Left forelimb (tissue), 1 donor: ENCODE measurements at places on chromosomes 6 and 20.

DNA sequence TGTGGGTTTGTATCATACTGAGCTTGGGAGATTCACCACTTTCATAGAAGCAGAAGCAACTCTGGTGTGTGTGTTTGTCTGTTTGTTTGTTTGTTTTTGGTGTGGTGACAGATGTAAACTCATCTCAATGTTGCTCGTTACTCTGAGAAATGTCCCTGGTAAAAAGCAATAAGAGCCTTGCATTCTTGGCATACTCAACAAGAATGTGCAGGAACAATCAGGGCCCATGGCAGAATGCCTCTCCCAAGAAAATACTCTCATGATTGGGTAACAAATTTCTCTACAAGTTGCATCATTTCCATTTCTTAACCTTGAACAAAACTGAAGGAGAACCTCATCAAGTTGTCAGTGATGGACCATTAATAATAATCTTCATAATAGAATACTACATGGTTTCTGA lies 43.0 kb upstream of the PKHD1 start:
- no peak for DNase-seq

DNA sequence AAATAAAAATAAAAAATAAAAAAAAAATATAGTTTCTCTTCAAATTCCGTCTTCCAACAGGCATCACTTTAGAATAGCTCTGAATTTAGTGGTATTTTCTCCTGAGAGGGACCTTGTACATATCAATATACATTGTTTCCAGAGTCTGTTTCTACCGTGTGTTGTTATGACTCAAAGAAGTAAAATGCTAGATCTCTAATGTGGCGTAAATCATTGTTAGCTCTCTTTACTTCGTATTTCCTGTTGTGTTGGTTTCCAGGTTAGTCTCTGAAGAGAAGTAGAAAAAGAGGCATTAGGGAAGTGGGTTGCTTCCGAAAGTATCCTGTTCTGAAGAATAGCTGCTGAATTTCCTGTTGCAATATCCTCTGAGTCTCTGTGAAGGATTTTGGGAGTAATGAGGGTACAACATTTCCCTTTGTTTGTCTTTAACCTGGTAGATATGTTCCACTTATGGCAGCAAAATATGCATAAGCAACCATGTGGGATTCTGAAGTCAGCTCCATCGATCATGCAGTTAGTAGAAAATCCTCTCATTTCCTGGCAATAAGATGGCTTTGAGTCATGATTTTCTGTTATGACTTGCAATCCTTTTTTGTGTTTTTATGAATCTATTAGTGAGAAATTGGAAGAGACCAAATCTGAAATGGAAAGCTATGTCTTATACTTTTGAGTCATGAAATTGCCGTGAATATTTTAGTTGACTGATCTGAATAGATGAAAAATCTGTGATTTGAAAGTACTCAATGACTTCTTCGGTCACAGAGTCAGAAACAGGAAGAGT lies 42.0 kb upstream of the MCHR2 start:
- no peak for DNase-seq

DNA sequence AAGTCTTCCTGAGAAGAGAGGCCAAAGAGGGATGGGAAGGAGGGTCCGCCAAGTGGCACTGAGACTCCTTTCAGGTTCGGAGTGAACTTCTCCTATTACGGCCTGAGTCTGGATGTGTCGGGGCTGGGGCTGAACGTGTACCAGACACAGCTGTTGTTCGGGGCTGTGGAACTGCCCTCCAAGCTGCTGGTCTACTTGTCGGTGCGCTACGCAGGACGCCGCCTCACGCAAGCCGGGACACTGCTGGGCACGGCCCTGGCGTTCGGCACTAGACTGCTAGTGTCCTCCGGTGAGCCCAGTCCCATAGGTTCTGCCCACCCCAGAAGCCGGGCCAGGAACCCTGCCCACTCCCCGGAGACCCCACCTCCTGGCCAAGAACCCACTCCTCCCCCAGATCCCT lies 4.1 kb downstream of the SLC22A7 start:
- no peak for DNase-seq

- DNase-seq = no peak
These were observed 84.1 kb upstream of the GJE1 start for GRCh38 chr6:142048593-142048980.

GRCh38 chr20:19916531-19917485 lies 100.4 kb upstream of the NAA20 start:
- DNase-seq = no peak

GRCh38 chr6:55664591-55665587 lies 85.9 kb upstream of the HMGCLL1 start:
- no peak for DNase-seq

GRCh38 chr6:143673669-143674068 lies 4.1 kb upstream of the PHACTR2 start:
- DNase-seq = no peak

- DNase-seq = no peak
These were observed 19.4 kb upstream of the MEI4 start for GRCh38 chr6:77633471-77633870.

GRCh38 chr6:14635934-14636591 lies 518.5 kb downstream of the CD83 start:
- DNase-seq = no peak

DNA sequence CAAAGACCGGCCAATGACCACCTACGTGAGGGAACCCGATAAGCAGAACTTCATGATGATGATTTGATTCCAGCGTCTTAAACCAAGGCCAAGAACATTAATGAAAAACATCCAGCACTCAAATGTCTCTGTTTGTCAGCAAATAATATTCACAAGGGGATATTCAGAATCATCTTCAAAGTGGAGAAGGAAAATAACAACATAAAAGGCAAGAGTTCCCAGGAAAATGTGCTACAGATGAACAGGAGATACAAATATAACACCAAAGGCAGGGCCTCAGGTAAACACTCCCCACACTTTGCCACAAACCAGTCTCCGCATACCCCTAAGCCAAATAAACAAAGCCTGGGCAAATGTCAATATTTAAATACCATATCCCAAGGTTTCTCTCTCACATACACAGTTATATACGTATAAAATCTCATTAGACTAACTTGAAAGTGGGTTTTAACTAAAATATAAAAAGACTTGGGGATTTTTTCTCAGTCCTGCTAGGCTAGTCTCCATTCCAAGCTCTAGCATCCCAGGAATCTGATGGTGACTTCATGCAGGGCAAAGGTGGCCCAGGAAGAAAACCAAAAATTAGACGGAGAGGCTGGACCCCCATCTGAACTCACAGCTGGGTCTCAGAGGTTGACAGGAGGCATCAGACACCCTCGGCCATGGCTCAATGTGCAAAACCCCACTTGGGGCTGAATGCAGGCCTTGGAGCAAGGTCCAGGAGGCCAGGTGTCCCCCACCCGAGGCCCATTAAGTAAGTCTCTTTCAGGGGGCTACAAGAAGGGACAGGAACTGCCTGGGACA lies 32.1 kb downstream of the TRAM2 start:
- DNase-seq = no peak

DNA sequence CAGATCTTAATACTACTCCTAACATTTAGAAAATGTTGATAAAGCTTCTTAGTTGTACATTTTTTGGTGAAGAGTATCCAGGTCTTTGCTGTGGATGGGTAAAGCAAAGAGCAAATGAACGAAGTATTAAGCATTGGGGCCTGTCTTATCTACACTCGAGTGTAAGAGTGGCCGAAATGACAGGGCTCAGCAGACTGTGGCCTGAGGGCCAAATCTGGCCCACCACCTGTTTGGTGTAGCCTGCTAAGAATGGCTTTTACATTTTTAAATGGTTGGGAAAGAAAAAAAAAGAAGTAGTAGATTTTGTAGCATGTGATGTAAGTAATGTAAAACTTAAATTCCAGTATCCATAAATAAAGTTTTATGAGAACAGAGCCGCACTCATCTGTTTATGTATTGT lies 19.4 kb upstream of the MAPK13 start:
- DNase-seq = no peak

- DNase-seq = no peak
These were observed 24.4 kb downstream of the MARCKS start for GRCh38 chr6:113881478-113881980.

GRCh38 chr6:111012143-111012452 lies 30.3 kb downstream of the RPF2 start:
- DNase-seq = no peak

DNA sequence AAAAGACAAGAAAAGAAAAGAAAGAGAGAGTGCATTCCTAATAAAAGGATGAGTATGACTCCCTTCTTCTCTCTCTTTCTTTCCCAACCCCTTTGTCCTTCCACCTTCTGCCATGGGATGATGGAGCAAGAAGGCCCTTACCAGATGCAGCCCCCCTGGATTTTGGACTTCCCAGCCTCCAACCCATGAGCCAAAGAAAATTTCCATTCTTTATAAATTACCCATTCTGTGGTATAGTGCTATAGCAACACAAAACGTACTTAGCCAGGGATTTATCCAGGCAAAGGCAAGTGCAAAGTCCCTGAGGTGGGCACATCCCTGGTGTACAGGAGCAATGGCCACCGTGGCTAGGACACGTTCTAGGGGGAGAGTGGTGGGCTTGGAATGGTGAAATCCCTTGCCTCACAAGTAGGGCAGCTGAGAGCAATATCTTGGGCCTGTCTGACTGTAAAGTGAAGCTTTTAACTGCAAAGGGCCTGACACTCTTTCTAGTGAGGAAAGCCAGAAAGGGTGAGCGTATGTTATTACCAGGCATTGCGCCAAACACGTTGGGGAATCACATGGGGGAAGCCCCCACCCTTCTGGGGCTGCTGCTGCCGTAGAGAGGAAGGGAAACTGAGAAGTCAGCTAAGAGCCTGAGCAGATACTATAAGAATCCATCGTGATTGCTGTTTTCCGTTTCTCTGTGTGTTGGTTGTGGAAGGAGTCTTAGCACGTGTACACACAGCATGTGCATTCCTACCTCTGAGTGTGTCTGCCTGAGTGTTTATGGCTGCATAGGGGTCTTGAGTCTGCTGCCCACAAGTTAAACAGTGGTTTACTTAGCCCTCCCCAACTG lies 50.7 kb upstream of the SIRPA start:
- peak; percentile 72 for DNase-seq

DNA sequence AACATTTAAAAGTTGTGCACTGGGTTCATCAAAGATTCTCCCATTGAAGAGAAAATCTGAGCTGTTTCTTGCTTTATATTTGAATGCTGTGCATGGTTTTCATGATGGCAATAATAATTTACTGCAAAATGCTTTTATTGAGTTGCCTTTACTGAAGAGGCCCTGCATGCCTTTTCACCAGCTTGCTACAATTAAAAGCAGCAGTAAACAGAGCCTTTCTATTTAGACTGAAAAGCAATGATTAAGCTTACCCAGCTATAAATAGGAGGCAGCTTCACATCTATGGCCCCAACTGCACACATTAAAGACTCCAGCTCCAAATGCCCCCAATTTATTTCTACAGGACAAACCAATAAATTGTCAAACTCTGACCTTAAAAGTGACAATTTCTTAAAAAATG lies 70.3 kb downstream of the ANKEF1 start:
- no peak for DNase-seq

DNA sequence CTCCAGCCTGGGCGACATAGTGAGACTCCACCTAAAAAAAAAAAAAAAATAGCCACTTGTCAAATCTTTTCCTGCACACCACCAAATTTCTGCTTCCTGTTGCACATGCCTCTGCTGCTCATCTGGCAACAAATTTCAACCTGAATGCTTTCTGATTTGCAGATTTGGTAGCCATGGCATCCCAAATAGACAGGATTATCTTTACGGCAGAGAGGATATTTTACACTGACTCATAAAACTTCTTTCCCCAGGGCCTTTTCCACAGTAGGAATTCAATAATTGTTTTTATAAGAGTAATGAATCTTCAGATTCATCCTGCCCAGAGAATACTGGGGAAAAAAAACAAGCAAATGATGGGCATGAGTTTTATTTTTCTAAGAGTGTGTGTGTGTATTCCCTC lies 264.6 kb downstream of the FRK start:
- no peak for DNase-seq

DNA sequence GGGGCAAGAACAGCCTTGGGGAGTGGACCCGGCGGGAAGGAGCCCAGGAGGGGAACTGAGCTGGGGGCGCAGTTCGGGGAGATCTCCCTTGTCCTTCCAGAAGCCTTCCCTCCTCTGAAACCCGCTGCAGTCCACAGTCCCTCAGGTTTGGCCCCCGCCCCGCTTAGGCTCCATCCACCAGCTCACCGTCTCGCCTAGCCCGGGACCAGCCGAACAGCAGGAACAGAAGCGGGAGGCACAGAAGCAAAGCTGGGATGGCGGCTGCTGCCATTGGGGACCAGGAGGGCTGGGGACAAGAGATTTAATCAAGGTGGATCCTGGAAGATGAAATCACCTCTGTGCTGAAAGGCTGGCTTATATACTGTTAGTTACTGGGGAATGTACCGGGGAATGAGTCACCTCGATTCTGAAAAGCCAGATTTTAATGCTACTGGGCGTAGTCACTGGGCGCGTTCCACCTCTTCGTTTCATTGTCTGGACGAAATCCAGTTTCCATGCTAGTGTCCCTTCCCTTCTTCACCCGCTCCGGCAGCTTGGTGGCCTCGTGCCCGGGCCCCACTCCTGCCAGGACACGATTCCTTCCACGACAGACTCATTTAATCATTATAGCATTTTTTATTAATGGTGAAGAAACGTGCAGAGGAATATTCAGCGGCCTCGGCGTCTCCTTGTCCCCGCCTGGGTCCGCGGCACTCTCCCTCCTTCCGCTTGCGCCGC lies at the start of gene RAET1L:
RAET1L (minus strand) TSS at position 332 of the 717 bp plus-strand sequence; CDS start at position 271, 61 bp downstream.
- DNase-seq = no peak

GRCh38 chr6:136586295-136586694 lies 36.1 kb upstream of the MAP7 start:
- DNase-seq = no peak

- no peak for DNase-seq
These were observed 54.1 kb upstream of the PTPRT start for GRCh38 chr20:43243672-43244269.

GRCh38 chr6:35544769-35545361 lies 32.2 kb upstream of the TULP1 start:
- DNase-seq = no peak

DNA sequence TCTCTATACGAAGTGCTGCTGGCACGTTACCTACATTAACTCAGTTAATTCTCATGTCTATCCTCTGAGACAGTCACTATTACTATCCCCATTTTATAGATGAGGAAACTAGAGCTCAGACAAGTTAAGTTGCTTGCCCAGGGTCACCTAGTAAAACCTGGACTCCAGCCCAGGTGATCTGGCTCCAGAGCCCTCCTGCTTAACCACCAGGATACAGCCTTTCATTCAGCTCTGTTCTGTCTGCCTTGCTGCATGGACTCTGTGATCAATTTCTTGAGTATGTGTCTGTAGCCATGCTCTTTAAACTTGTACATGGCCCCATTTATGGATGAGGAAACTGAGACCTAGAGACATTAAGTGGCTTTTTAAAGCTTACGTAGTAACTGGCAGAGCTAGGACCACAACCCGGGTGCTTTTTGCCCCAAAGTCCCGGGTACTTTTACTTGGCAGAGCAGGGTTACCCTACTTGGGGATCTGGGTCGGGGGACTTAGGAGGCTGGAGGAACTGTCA lies 4.7 kb downstream of the CDKN1A start:
- DNase-seq = no peak

- DNase-seq = no peak
These were observed 381.0 kb upstream of the SASH1 start for GRCh38 chr6:147961481-147962141.

- DNase-seq = no peak
These were observed 222.2 kb upstream of the PRSS16 start for GRCh38 chr6:27025351-27025750.
